ENCODE measurements at places on chromosomes 16 and 17. TPM values are rescaled to one million over a fixed set of nuclear protein-coding genes. Genes with fewer than 3 reads are reported as not detected.

The HOXB1 gene
- total RNA-seq: not detected

The UNC13D gene
- total RNA-seq: 7.9 TPM

GRCh38 chr17:2071455-2072281, 16.8 kb downstream of the HIC1 start:
- DNase-seq: no peak

The ABCA3 gene
- 13.6 TPM for total RNA-seq

DNA sequence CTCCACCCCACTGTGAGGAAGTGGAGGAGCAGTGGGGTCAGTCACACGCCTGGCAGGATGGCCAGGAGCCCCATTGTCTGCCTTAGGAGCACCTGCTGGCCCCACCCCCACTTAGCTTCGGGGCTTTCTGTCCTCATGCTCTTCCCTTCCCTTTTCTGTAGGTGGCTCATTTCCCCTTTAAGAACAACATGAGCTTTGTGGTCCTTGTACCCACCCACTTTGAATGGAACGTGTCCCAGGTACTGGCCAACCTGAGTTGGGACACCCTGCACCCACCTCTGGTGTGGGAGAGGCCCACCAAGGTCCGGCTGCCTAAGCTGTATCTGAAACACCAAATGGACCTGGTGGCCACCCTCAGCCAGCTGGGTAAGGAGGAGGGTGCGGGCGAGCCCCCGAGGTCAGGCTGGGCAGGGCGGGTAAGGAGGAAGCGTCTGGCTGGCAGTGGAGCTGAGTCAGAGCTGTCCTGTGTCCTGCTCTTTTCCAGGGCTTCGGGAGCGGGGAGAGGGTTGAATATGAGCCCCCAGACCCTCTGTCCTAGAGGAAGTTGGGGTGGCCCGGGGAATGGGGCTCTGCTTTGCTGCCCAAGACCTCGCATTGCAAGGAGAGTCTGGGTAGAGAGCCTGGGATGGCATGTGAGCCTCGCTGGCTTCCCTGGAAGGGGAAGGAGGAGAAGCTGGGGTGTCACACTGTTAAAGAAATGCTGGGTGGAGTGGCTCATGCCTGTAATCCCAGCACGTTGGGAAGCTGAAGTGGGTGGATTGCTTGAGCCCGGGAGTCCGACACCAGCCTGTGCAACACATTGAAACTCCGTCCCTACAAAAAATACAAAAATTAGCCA, 9.2 kb upstream of the SERPINF1 start:
- DNase-seq: no peak

The ITGAD gene
- total RNA-seq: not detected

DNA sequence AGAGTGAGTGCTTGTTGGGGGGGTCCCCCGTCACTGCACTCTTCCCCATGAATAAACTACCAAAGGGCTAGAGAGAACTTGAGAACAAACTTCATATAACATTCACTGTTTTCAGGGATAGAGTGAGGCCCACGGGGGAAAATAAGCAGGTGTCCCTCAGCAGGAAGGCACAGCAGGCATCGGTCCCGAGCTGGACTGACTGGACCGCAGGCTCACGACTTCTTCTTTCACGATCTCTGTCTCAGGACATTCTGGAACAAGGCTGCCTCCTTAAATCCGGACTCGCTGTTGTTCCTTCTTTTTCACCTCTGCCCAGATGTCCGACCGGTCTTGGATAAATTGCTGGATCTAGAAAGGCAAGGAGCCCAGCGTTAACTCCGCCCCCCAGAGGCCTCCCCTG, 14.8 kb downstream of the CCDC42 start:
- peak; percentile 47 for DNase-seq

The SERPINF2 gene
- 1.2 TPM for total RNA-seq

The EME1 gene
- total RNA-seq: 0.35 TPM

The NAE1 gene
- total RNA-seq: 31.1 TPM
